ENCODE measurements at places on chromosomes 1 and 21. TPM values are rescaled to one million over a fixed set of nuclear protein-coding genes. Genes with fewer than 3 reads are reported as not detected.

Gene MKNK1
- total RNA-seq, result 20.8 TPM

Gene MUL1
- total RNA-seq, result 44.3 TPM

Gene C1orf87
- not detected for total RNA-seq

Gene RGS1
- total RNA-seq, result not detected

Gene RAB42
- 3.5 TPM for total RNA-seq

Gene RSPO1
- total RNA-seq, result 0.10 TPM

Gene CAPN8
- 1.00 TPM for total RNA-seq

Gene TFF1
- 26.4 TPM for total RNA-seq

Gene FOXO6
- 0.96 TPM for total RNA-seq

Gene WNT3A
- total RNA-seq, result 0.05 TPM

Gene PTPRC
- not detected for total RNA-seq

Gene CRYZL1
- 11.7 TPM for total RNA-seq

Gene PPIE
- 39.6 TPM for total RNA-seq

Gene THEM5
- total RNA-seq, result 0.06 TPM

Gene APCS
- not detected for total RNA-seq

Gene LRRN2
- 13.3 TPM for total RNA-seq

Gene ACAP3
- 16.9 TPM for total RNA-seq

Gene RHD
- total RNA-seq, result not detected

Gene ZNF593OS
- total RNA-seq, result not detected

Gene CPLANE2
- 3.2 TPM for total RNA-seq

Gene SLC1A7
- not detected for total RNA-seq

Gene ST6GALNAC5
- 0.11 TPM for total RNA-seq

Gene MAP3K6
- total RNA-seq, result 16.9 TPM

Gene GNG4
- 15.4 TPM for total RNA-seq

Gene GPR37L1
- 0.10 TPM for total RNA-seq

Gene SLAMF6
- not detected for total RNA-seq

Gene ERO1B
- total RNA-seq, result 2.7 TPM

Gene NPR1
- total RNA-seq, result 2.6 TPM

Gene ZNF683
- total RNA-seq, result not detected

Gene SLC44A5
- total RNA-seq, result 0.05 TPM

Gene FNDC5
- total RNA-seq, result 0.20 TPM

Gene PBX1
- 11.9 TPM for total RNA-seq

Gene ZNF695
- total RNA-seq, result 2.5 TPM

Gene TEDDM1
- total RNA-seq, result not detected

Gene OVAAL
- 0.11 TPM for total RNA-seq

Gene CHRM3
- 0.09 TPM for total RNA-seq

Gene C1orf52
- 21.1 TPM for total RNA-seq

Gene GABRD
- total RNA-seq, result 0.66 TPM

Gene CATSPERE
- 0.09 TPM for total RNA-seq

Gene KRTAP10-3
- total RNA-seq, result not detected

Gene SPRR2B
- total RNA-seq, result not detected

Gene TRABD2B
- 4.0 TPM for total RNA-seq

Gene CLCNKB
- 0.07 TPM for total RNA-seq
